CD8-positive, alpha-beta memory T cell (primary cell): ENCODE measurements at places on chromosomes 16 and 17. TPM values are rescaled to one million over a fixed set of nuclear protein-coding genes. Genes with fewer than 3 reads are reported as not detected.
A peak's percentile ranks its signal among the peaks of the same experiment; 100 is the strongest.

GRCh38 chr16:84373907-84374489, 5.7 kb downstream of the ATP2C2 start:
- H3K36me3 ChIP-seq = no peaks in the 10 kb centered on the region
- DNase-seq = no peak
- H3K4me1 ChIP-seq = no peaks in the 10 kb centered on the region
- peaks cover 14% of the 10 kb centered on the region for H3K27me3 ChIP-seq

- no peak for DNase-seq
- H3K4me1 ChIP-seq = peaks cover 45% of the 10 kb centered on the region
- no peak overlapping the region for H3K4me3 ChIP-seq
- H3K36me3 ChIP-seq = no peaks in the 10 kb centered on the region
- H3K27me3 ChIP-seq = no peaks in the 10 kb centered on the region
Observed at GRCh38 chr17:76276069-76276431, 10.9 kb downstream of the UBALD2 start.

GRCh38 chr16:86219655-86220445, 290.5 kb upstream of the FOXF1 start:
- H3K36me3 ChIP-seq = no peaks in the 10 kb centered on the region
- no peak overlapping the region for H3K27ac ChIP-seq
- no peak for DNase-seq
- H3K4me1 ChIP-seq = no peaks in the 10 kb centered on the region
- no peak overlapping the region for H3K4me3 ChIP-seq

DNA sequence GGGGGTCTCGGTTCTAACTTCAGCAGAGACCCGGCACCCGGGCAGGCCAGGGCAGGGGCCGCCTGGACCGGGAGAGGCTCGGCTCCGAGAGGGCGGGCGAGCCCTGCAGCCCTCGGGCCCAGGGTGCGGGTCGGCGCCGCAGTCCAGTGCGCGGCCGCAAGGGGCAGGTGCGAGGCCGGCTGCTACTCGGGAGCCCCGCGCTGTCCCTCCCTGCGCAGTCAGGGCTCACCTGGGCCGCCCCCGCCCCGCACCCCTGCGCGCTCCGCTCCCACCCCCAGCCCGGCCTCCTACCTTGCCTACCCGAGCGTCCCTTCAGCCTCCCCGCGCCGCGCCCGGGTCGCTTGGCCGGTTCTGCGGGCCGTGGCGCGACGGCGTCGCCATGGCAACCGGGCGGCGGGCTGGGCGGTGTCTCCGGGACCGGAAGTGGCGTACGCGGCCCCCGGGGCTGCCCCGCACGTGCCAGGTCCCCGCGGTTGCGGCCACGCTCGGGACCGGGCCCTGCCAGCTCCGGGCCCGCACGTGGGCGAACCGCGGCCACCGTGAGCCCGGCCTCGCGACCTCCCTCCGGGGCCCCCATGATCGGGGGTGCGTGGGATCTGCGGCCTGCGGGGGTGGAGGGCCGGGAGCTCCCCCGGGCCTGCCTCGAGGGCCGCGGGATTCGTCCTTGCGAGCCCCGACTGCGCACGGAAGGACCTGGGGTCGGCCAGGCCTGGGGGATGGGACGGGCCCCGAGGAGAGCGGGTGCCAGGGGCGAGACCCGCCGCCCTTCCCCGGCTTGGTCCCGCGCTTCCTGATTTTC, at the start of gene CYB561:
Gene CYB561 (minus strand): TSS at position 353 of the 799 bp plus-strand sequence. CDS start 8,759 bp downstream, outside the sequence.
- H3K4me1 ChIP-seq = peaks cover 20% of the 10 kb centered on the region
- H3K36me3 ChIP-seq = no peaks in the 10 kb centered on the region
- no peaks in the 10 kb centered on the region for H3K27me3 ChIP-seq
- peak within 1 kb of the TSS; percentile 87 for H3K27ac ChIP-seq
- DNase-seq = peak; percentile 59

- DNase-seq = no peak
- H3K36me3 ChIP-seq = peaks cover 58% of the 10 kb centered on the region
- no peak overlapping the region for H3K4me3 ChIP-seq
- H3K4me1 ChIP-seq = no peaks in the 10 kb centered on the region
- H3K27ac ChIP-seq = no peak overlapping the region
Observed at GRCh38 chr16:16118337-16118736, 105.0 kb downstream of the ABCC6 start.

- no peak for DNase-seq
- H3K4me1 ChIP-seq = peaks cover 10% of the 10 kb centered on the region
- H3K4me3 ChIP-seq = no peak overlapping the region
- no peaks in the 10 kb centered on the region for H3K27me3 ChIP-seq
Observed at GRCh38 chr17:80882323-80882722, 109.3 kb upstream of the CHMP6 start.

DNA sequence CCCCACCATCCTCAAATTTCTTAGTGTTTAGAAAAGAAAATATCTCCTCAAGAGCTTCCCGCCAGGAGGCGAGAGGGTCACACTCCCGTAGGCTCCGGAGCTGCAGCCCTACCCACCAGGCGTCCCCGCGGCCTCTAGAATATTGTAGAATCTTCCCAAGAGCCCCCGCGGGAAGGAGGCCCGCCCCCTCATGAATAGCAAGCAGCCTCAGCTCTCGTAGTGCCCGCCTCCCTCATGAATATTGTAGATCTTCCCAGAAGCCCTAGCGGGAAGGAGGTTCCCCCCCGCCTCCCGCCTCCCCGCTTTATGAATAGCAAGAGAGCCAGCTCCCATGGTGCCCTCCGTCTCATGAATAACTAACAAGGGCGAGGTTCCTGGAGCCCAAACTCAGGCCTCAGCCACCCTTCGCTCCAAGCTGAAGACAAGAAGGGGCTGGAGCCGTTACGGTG, at the start of gene FBXO47:
Gene FBXO47 (minus strand): TSS at position 114 of the 449 bp plus-strand sequence. CDS start 4,378 bp downstream, outside the sequence.
- no peaks in the 10 kb centered on the region for H3K27me3 ChIP-seq
- H3K27ac ChIP-seq = no peak within 1 kb of the TSS
- H3K4me1 ChIP-seq = peaks cover 6% of the 10 kb centered on the region
- DNase-seq = peak; percentile 79
- no peaks in the 10 kb centered on the region for H3K36me3 ChIP-seq

- no peaks in the 10 kb centered on the region for H3K36me3 ChIP-seq
- H3K4me3 ChIP-seq = no peak overlapping the region
- H3K27ac ChIP-seq = no peak overlapping the region
- H3K27me3 ChIP-seq = no peaks in the 10 kb centered on the region
Observed at GRCh38 chr16:51538707-51539498, 387.8 kb upstream of the SALL1 start.

DNA sequence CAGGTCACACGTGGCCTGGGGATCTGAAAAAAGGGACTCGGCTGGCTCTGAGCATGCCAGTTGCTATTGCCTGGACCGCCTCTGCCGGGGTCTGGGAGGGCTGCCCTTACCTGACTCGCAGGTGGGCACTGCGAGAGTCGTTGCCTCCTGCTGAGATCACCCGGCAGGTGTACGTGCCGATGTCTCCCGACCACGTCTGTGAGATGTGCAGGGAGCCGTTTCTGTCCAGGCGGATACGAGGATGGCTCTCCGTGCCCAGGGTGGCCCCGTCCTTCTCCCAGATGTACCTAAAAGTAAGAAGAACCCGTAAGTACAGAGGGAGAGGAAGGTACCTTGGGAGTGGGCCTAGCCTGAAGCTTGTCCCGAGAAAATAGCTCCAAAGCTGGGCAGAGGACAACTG, 112.0 kb upstream of the CDC42EP4 start:
- H3K4me3 ChIP-seq = no peak overlapping the region
- H3K27me3 ChIP-seq = no peaks in the 10 kb centered on the region
- H3K27ac ChIP-seq = no peak overlapping the region
- no peak for DNase-seq

- no peaks in the 10 kb centered on the region for H3K4me1 ChIP-seq
- no peak overlapping the region for H3K27ac ChIP-seq
- H3K27me3 ChIP-seq = no peaks in the 10 kb centered on the region
- no peak overlapping the region for H3K4me3 ChIP-seq
- no peak for DNase-seq
- no peaks in the 10 kb centered on the region for H3K36me3 ChIP-seq
Observed at GRCh38 chr16:8173111-8173644, 417.1 kb downstream of the TMEM114 start.

DNA sequence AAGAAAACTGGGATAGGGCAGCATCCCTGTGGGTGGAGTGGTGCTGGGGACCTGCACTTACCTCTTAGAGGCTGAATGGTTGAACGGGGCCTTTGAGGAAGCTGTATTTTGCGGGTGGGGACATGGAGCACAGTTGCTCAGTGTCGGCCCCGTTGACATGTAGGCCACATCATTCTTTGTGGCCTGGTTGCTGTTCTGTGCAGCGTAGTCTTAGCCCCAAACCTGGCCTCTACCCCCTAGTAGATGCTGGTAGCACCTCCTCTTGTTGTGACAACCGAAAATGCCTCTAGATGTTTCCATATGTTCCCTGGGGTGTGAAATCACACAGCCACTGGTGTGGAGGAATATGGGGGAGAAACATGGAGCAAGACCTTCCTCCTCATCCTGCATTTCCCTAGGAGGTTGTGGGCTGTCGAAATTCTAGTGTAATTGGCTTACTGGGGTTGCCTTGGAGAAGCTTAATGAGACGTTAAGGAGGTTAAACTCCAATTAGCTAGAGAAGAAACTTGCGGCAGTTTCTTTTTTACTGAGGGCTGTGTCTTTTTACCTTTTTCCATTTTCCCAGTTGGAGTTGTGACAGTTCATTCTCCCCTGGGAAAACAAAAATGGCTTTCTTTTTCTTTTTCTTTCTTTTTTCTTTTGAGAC, 9.4 kb downstream of the ABCC1 start:
- H3K36me3 ChIP-seq = no peaks in the 10 kb centered on the region
- H3K27ac ChIP-seq = no peak overlapping the region
- peaks cover 67% of the 10 kb centered on the region for H3K4me1 ChIP-seq
- DNase-seq = peak; percentile 65
- H3K27me3 ChIP-seq = no peaks in the 10 kb centered on the region
- no peak overlapping the region for H3K4me3 ChIP-seq

- H3K4me3 ChIP-seq = no peak overlapping the region
- no peak for DNase-seq
- H3K27me3 ChIP-seq = no peaks in the 10 kb centered on the region
Observed at GRCh38 chr17:1007310-1008007, 10.5 kb downstream of the TIMM22 start.

GRCh38 chr17:19672009-19672750, 23.6 kb downstream of the ALDH3A2 start:
- H3K4me1 ChIP-seq = no peaks in the 10 kb centered on the region
- no peaks in the 10 kb centered on the region for H3K27me3 ChIP-seq
- H3K27ac ChIP-seq = no peak overlapping the region
- H3K4me3 ChIP-seq = no peak overlapping the region
- no peak for DNase-seq

GRCh38 chr16:48385253-48386150, at the start of gene SIAH1:
Gene SIAH1, minus strand, starts transcription at chr16:48385413. Its CDS starts 22,985 bp downstream, at chr16:48362428.
- no peaks in the 10 kb centered on the region for H3K36me3 ChIP-seq
- H3K27ac ChIP-seq = peak within 1 kb of the TSS; percentile 53
- H3K4me3 ChIP-seq = peak within 1 kb of the TSS; percentile 70
- H3K4me1 ChIP-seq = peaks cover 15% of the 10 kb centered on the region
- DNase-seq = peak; percentile 85

GRCh38 chr17:74187761-74188160, 15.7 kb upstream of the RPL38 start:
- no peak overlapping the region for H3K4me3 ChIP-seq
- H3K27me3 ChIP-seq = no peaks in the 10 kb centered on the region
- no peaks in the 10 kb centered on the region for H3K4me1 ChIP-seq
- no peak for DNase-seq
- H3K27ac ChIP-seq = no peak overlapping the region

GRCh38 chr17:27523712-27524111, 67.5 kb downstream of the KSR1 start:
- H3K4me1 ChIP-seq = peaks cover 9% of the 10 kb centered on the region
- DNase-seq = no peak
- no peaks in the 10 kb centered on the region for H3K27me3 ChIP-seq
- no peak overlapping the region for H3K4me3 ChIP-seq
- H3K27ac ChIP-seq = no peak overlapping the region

DNA sequence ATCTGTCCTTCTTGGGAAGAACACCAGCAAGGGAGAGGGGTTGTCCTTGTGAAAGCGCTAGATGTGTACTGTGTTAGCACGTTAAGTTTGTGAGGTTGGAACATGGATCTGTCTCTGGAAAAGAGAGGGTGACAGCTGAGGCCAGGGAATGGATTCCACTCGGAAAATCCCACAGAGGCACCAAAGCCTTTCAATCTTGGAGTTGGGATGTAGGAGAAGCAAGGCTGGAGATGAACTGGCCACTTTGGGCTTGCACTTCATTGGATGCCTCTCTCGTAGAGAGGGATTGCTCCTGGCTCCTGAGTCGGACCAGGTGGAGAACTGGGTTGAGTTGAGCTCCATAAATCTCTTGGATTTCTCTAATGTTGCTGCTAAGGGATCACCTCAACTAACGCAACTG, 67.2 kb downstream of the CCDC182 start:
- DNase-seq = no peak
- H3K4me3 ChIP-seq = no peak overlapping the region
- H3K36me3 ChIP-seq = peaks cover 5% of the 10 kb centered on the region
- peaks cover 4% of the 10 kb centered on the region for H3K4me1 ChIP-seq
- H3K27me3 ChIP-seq = no peaks in the 10 kb centered on the region
- no peak overlapping the region for H3K27ac ChIP-seq

- no peaks in the 10 kb centered on the region for H3K36me3 ChIP-seq
- no peak overlapping the region for H3K4me3 ChIP-seq
- DNase-seq = no peak
- no peaks in the 10 kb centered on the region for H3K4me1 ChIP-seq
- H3K27ac ChIP-seq = no peak overlapping the region
Observed at GRCh38 chr16:31274831-31275816, 15.3 kb downstream of the ITGAM start.

GRCh38 chr17:45700171-45701090, 83.7 kb upstream of the CRHR1 start:
- H3K27ac ChIP-seq = no peak overlapping the region
- H3K4me1 ChIP-seq = no peaks in the 10 kb centered on the region
- H3K36me3 ChIP-seq = no peaks in the 10 kb centered on the region
- H3K27me3 ChIP-seq = no peaks in the 10 kb centered on the region
- no peak for DNase-seq

- peaks cover 13% of the 10 kb centered on the region for H3K36me3 ChIP-seq
- no peak overlapping the region for H3K4me3 ChIP-seq
- no peaks in the 10 kb centered on the region for H3K4me1 ChIP-seq
- H3K27ac ChIP-seq = no peak overlapping the region
- no peak for DNase-seq
Observed at GRCh38 chr16:15874745-15875314, 13.6 kb downstream of the CEP20 start.

- no peaks in the 10 kb centered on the region for H3K4me1 ChIP-seq
- no peak overlapping the region for H3K4me3 ChIP-seq
- H3K36me3 ChIP-seq = no peaks in the 10 kb centered on the region
Observed at GRCh38 chr17:16459855-16460550, 32.0 kb downstream of the LRRC75A start.

Gene CES1
- 0.24 TPM for total RNA-seq

Gene MYH1
- not detected for total RNA-seq

Gene EEF2K
- 27.2 TPM for total RNA-seq

Gene C17orf50
- total RNA-seq = not detected

Gene DLX4
- 0.58 TPM for total RNA-seq

Gene PRSS33
- 0.15 TPM for total RNA-seq

Gene MT1H
- 4.8 TPM for total RNA-seq

Gene BIRC5
- total RNA-seq = 61.0 TPM

Gene PIK3R6
- total RNA-seq = 0.18 TPM

Gene ASPA
- total RNA-seq = not detected

Gene CSH1
- total RNA-seq = not detected
